ENCODE measurements at places on chromosomes 3 and 15.

DNA sequence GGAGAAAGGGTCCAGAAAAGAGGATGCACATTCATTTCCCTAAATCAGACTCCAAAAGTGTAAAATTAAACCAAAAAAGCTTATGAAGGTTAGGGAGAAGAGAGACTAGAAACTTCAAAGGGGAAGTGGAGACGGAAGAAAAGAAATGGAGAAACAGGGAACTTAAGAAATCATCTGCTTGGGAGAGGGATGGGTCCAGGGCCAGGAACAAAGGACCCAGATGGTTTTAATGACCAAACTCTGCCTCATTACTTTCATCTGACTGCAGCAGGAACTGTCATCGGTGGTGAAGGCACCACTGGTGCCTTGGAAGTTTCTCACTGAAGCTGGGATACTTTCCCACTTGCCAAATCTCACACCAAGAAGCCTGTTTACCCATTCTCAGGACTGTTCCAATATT lies 70.5 kb upstream of the SLC4A7 start:
- no peak overlapping the region for H3K27ac ChIP-seq
- no peak for DNase-seq
- H3K4me1 ChIP-seq = no peaks in the 10 kb centered on the region
- H3K36me3 ChIP-seq = no peaks in the 10 kb centered on the region

- H3K4me3 ChIP-seq = no peak overlapping the region
- no peaks in the 10 kb centered on the region for H3K27me3 ChIP-seq
- no peak for DNase-seq
- no peaks in the 10 kb centered on the region for H3K4me1 ChIP-seq
- no peak overlapping the region for H3K27ac ChIP-seq
Observed at GRCh38 chr15:81849289-81849688, 196.5 kb downstream of the MEX3B start.

GRCh38 chr3:106745344-106746168 lies 631.7 kb upstream of the CCDC54 start:
- H3K4me1 ChIP-seq = no peaks in the 10 kb centered on the region
- no peaks in the 10 kb centered on the region for H3K27me3 ChIP-seq
- H3K36me3 ChIP-seq = no peaks in the 10 kb centered on the region
- no peak overlapping the region for H3K27ac ChIP-seq
- DNase-seq = no peak

GRCh38 chr3:42451116-42451515 lies 40.7 kb upstream of the LYZL4 start:
- no peaks in the 10 kb centered on the region for H3K4me1 ChIP-seq
- H3K36me3 ChIP-seq = no peaks in the 10 kb centered on the region
- no peak for DNase-seq
- H3K4me3 ChIP-seq = no peak overlapping the region
- H3K27ac ChIP-seq = no peak overlapping the region

- no peak overlapping the region for H3K27ac ChIP-seq
- DNase-seq = no peak
- H3K36me3 ChIP-seq = no peaks in the 10 kb centered on the region
Observed at GRCh38 chr3:56980798-56981390, 79.6 kb upstream of the SPATA12 start.

- no peak for DNase-seq
- H3K27ac ChIP-seq = no peak overlapping the region
- no peaks in the 10 kb centered on the region for H3K4me1 ChIP-seq
Observed at GRCh38 chr3:46472736-46473135, 8.0 kb upstream of the LTF start.

GRCh38 chr3:133893683-133894352 lies 1.9 kb downstream of the RAB6B start:
- no peaks in the 10 kb centered on the region for H3K4me1 ChIP-seq
- no peak overlapping the region for H3K27ac ChIP-seq
- H3K36me3 ChIP-seq = no peaks in the 10 kb centered on the region
- no peak for DNase-seq
- no peaks in the 10 kb centered on the region for H3K27me3 ChIP-seq
- H3K4me3 ChIP-seq = no peak overlapping the region

DNA sequence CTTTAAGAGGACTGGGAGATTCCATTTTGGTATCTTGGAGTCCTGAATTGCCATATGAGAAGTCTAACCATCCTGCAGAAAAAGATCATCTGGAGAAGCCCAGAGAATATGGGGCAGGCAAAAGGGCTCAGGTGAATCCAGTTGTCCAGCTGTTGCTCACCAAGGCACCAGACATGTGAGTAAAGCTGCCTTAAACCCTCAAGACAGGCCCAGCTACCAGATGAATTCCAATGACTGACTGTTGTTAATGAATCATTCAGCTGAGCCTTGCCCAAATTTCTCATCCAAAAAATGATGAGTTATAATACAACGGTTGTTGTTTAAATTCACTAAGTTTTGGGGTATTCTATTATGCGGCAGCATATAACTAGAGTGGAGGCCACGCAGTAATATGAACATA lies 22.0 kb upstream of the NANOGP8 start:
- H3K36me3 ChIP-seq = no peaks in the 10 kb centered on the region
- H3K4me3 ChIP-seq = no peak overlapping the region
- DNase-seq = no peak
- no peak overlapping the region for H3K27ac ChIP-seq
- no peaks in the 10 kb centered on the region for H3K27me3 ChIP-seq

- H3K27ac ChIP-seq = no peak overlapping the region
- no peaks in the 10 kb centered on the region for H3K36me3 ChIP-seq
- no peak for DNase-seq
- peaks cover 24% of the 10 kb centered on the region for H3K4me1 ChIP-seq
Observed at GRCh38 chr3:42081838-42082473, 9.2 kb upstream of the TRAK1 start.

Data from CD8-positive, alpha-beta memory T cell (primary cell).